Islet precursor cell (in vitro differentiated cells): ENCODE measurements at places on chromosomes 6 and 20.

GRCh38 chr20:9918348-9918747 lies 79.5 kb upstream of the PAK5 start:
- DNase-seq, result no peak

DNA sequence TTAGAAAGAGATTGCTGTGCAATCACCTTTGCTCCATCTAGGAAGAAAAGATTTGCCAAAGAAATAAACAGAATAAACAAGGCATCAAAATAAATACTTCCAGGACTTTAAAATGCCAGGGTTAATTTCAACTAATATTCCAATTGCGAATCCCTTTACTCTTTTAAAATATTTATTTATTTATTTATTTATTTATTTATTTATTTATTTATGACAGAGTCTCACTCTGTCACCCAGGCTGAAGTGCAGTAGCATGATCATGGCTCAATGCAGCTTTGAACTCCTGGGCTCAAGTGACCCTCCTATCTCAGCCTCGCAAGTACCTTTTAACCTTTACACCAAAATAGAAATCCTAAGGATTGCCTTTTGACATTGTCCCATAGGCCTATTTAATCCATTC lies 191.1 kb downstream of the EDN1 start:
- no peak for DNase-seq

GRCh38 chr6:27494103-27494502 lies 21.2 kb upstream of the ZNF184 start:
- no peak for DNase-seq

- no peak for DNase-seq
Observed at GRCh38 chr20:10077081-10077471, 42.3 kb downstream of the ANKEF1 start.

DNA sequence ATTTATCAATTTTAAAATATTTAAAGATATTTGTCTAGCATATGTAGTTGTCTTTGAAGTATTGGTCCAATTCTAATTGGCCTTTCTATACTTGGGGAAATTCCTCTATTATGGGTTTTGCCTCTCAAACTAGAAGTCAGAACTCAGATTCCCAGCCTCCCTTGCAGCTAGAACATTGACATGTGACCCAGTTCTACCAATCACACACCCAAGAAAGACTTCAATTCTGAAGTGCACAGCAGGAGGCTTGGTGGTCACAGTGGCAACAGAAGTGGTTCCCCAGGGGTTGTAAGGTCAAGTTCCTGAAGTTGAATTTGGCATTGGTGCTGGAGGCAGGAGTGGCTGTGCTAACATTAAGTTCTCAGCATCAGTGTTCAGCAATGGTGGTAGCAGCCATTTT lies 14.8 kb upstream of the FKBP5 start:
- no peak for DNase-seq

DNA sequence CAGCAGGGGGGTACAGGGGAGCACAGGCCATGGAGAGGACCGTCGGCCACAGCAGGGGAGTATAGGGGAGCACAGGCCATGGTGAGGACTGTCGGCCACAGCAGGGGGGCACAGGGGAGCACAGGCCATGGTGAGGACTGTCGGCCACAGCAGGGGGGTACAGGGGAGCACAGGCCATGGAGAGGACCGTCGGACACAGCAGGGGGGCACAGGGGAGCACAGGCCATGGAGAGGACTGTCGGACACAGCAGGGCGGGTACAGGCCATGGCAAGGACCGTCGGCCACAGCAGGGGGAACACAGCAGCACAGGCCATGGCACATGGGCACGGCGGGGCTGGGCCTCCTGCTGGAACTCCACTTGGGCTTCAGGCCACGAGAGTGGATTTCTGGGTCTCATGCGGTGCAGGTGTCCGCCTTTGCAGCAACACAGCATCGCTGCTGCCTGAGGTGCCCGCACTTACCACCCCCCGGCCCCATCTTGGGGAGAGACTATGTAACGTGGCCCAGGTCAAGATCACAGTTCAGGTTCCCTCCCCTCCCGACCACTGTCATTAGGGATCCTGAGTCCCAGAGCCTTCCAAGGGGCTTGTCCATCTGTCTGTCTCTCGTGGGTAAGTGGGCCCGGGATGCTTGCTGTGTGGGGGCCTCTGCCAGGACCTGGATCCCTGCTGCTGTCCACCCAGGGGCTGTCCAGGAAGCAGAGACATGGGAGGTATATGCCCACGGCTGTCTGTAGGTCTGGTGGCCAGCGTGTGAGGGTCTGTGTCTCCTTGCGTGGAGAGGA lies 2.5 kb downstream of the NPBWR2 start:
- no peak for DNase-seq

DNA sequence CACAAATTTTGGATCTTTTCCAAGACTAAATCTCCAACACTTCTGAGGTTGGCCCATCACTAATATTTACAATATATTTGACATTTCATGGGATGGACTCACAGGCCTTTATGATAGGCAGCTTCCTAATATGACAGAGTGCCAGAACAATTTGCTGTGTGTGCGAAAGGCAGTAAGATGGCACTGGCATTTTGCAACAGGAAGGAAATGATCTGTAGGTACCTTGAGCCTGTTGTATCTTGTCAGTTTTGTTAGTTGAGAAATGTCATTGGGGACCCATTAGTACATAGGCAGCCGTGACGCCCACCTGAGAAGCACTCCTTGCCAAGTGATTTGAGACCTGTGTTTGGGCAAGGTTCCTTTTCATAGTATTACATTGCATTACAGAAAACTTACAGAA lies 153.4 kb upstream of the HEY2 start:
- no peak for DNase-seq

- DNase-seq, result peak; percentile 73
Observed at GRCh38 chr6:34027445-34027936, 118.4 kb downstream of the GRM4 start.

- no peak for DNase-seq
Observed at GRCh38 chr6:92109256-92109655, 1310.1 kb downstream of the EPHA7 start.

- DNase-seq, result no peak
Observed at GRCh38 chr6:28841290-28841689, 82.5 kb downstream of the TRIM27 start.
